ENCODE measurements at places on chromosomes 16 and 17.

DNA sequence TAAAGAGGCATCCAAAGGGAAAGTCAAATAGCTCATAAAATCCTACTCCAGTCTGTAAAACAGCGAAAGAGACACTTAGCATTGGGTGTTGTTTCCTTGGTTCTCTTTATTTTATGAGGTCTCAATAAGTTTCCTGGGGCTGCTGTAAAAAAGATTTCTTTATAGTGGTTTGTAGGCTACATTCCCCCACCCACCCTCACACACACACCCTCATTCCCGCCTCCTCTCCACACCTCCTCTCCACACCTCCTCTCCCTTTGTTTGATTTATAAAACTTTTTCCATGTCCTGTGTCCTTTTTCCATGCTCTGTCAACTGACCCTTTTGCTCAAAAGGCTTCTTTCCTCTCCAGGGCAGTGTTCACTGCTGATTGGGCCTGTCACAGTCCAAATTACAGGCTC, 178.9 kb upstream of the SOX9 start:
- no peak for DNase-seq

GRCh38 chr17:40945414-40945813, 8.0 kb upstream of the KRT23 start:
- no peak for DNase-seq

- DNase-seq: no peak
Observed at GRCh38 chr16:86701286-86701975, 123.1 kb downstream of the FOXL1 start.

DNA sequence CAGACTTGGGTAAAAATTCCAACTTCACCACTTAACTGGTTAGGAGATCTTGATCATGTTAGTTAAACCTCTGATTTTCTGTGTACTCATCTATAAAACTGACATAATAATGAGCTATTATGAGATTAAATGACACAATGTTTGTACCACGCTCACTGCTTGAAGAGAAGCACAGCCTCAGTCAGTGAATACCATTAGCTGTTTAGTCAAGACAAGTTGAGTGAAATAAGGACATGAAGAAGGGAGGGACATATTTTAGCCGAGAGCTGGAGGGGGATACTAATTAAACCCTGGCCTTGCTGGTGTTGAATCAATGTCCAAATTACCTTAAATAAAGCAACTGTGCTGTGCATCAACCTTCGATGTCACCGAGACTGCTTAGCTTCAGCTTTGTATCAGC, 105.1 kb upstream of the TOX3 start:
- DNase-seq: no peak

DNA sequence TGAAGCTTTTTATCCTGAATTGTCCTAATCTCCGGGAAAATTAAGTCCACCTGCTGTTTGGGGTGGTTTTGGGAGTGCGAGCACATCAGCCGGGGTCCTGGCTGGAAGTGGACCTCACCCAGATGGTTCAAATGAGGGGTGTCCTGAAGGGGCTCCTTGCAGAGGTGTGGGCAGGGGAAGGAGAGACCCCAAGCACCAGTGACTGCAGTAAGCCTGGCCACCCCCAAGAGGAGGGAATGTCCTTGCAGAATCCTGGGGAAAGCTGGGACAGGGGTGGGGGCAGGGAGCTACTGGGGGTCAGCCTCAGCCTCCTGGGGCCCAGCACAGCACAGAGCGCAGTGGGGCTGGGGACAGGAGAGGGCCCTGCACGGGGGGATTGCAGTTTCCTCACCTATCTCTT, 29.4 kb downstream of the NAGPA start:
- no peak for DNase-seq
